Stimulated activated CD4-positive, alpha-beta T cell treated with anti-CD3 and anti-CD28 coated beads, Interleukin-15, amount 100 ng/mL, for 1 hour (primary cell): ENCODE measurements at places on chromosomes 2 and 18.

GRCh38 chr18:21702602-21703001 lies 2.0 kb downstream of the ABHD3 start:
- DNase-seq = no peak

DNA sequence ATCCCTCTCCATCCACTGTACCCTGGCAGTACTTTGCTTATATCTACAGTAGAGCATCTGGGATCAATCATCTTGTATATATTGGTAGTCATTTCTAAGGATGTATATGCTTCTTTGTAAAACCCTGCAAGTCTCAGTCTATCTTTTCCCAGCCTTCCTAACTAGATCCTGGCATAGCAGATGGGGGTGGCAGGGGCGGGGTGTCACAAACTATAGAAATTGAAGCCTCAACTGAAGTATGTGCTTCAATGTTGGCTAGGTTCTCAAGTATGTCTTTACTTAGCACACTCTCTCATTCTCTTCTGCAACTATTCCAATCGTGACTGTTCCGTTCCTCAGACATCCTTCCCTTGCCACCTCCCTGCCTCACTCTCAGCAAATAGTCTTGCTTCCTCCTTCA lies 30.1 kb upstream of the AGPS start:
- no peak for DNase-seq

- no peak for DNase-seq
Observed at GRCh38 chr18:62201870-62202269, 14.8 kb downstream of the RELCH start.

DNA sequence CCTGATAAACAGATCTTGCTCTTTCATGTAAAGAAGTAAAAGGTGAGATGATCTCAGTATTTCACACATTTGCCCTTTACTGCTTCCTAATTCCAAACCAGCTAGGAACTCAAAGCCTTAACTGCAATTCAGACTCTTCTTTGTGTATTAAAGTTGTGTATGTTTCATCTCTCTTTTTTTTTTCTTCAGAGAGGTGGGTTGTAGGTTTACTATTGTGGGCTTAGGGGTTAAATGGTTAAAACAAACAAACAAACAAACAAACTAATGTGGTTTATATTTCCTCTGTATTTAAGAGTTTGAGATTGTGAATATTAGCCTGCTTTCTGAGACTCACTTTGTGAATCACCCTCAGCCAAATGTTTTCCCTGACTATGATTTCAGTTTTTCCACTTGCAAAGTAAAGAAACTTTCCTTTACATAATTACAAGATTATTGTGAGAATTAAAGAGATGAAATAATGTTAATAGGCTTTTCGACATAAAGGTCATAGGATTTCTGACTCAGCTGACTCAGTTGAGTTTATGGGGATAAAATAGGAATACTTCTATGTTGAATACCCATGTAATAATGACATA lies 2.8 kb downstream of the GULP1 start:
- DNase-seq = no peak

GRCh38 chr18:56021136-56021808 lies 433.3 kb upstream of the TCF4 start:
- no peak for DNase-seq

DNA sequence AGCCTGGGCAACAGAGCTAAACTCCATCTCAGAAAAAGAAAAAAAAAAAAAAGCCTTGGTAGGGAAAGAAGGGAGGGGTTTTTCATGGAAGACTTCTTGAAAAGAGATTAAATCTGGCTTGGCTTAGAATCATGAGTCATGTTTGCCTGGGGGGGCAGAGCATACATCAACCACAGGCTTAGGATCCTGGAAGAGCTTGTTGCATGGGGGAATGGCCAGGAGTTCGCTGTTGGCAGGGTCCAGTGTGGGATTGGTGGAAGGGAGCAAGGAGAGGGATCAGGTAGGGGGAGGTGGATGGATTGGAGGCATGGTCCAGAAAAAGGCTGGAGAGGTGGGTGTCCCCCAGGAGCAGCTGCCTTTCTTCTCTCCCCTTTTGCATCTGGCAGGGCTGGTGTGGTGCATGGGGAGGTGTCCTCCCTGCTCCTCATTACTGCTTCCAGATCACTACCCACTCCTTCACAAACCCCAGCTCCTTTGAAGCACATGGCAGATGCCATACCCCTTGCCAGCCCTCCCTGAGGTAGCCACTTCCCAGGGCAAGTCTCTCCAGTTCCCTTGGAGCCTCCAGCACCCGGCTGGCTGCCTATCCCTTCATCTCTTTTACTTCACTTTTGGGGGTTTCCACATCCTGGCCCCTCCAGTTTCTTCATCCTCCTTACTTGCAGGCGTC lies 2.5 kb downstream of the ARMC9 start:
- no peak for DNase-seq

DNA sequence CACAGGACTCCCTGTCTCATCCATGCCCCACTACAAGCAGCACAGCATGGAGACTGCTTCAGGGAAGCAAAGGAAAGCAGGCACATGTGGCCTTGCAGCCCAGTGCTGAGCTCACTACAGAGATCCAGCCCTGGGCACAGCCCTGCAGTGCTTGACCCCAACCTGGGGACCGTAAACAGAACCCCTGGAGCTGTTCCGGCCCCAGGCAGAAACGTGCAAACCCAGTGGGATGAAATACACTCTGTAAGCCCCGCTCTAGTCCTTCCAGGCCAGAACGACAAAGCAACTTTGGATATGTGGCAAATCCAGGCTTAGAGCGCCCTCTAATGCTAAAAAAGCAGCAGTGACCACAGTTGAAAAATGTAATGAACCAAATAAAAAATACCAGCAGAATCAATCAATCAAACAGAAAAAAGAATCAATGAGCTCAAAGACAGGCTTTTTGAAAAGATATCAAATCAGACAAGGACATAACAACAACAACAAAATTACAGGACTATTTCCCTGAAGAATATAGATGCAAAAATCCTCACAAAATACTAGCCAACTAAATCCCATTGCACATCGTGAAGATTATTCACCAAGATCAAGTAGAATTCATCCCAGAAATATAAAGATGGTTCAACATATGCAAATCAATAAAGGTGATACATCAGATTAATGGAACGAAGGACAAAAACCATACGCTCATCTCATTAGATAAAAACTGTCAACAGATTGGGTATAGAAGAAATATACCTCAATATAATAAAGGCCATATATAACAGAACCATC lies 45.6 kb downstream of the ZNF519 start:
- DNase-seq = no peak

DNA sequence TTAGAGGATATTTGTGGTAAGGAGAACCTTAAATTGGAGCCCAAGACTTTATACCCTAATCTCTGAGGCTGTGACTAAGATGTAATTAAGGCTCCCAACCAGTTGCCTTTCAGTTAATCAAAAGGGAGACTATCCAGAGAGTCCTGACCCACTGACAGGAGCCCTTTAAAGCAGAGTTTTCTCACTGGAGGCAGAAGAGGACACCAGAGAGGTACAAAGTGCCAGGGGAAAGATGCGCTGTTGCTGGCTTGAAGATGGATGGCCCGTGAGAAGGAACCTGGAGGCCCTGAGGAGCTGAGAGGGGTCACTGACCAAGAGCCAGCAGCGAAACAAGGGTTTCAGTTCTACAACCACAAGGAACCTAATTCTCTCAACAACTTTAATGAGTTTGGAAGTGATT lies 137.3 kb downstream of the TMEM131 start:
- no peak for DNase-seq

- no peak for DNase-seq
Observed at GRCh38 chr2:101473911-101474701, 806 bp downstream of the RFX8 start.

- no peak for DNase-seq
Observed at GRCh38 chr2:144521686-144522085, 1.8 kb upstream of the ZEB2 start.

GRCh38 chr2:43228756-43229659 lies 2.6 kb upstream of the ZFP36L2 start:
- DNase-seq = no peak

- no peak for DNase-seq
Observed at GRCh38 chr18:49725809-49726674, 87.3 kb downstream of the ACAA2 start.

- DNase-seq = no peak
Observed at GRCh38 chr2:41160439-41160838, 708.5 kb upstream of the SLC8A1 start.

DNA sequence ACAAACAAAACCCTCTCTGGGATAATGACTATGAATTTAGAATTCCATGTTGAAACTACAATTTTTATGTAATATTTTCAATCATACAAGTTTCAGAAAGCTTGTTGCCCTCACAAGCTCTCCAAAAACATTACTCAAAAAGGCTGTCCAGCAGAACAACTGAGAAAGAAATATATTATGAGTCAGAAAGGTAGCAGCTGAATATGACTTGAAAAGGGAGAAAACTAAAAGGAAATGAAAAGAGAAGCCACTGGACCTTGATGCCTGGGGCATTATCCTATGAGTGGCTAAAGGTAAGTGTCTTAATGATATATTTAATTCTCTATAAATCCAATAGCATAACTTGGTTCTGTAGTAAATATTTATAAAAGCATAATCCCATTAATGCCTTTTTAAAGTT lies 61.8 kb downstream of the NXPH2 start:
- no peak for DNase-seq

GRCh38 chr2:161703863-161704262 lies 79.6 kb downstream of the SLC4A10 start:
- DNase-seq = no peak

GRCh38 chr2:162126111-162126519 lies 25.9 kb downstream of the GCG start:
- no peak for DNase-seq

DNA sequence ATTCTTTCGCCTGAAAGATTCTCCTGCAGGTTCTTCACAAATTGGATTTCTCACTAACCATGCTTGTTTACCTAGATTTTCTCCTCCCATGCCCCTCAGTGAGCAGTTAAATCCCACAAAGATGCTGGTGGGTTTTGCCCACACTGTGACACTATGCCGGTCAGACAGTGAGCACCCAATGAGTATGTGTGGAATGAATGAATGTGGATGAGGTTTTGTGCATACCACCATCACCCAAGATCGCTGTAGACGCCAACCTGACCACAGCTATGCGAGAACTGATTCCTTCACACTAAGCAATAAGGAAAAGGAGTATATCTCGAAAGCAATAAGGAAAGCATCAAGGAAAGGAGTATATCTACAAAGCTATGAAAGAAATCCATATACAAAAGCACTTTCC lies 116.7 kb downstream of the PID1 start:
- DNase-seq = no peak

- DNase-seq = no peak
Observed at GRCh38 chr2:47784352-47784851, 1.5 kb downstream of the MSH6 start.

DNA sequence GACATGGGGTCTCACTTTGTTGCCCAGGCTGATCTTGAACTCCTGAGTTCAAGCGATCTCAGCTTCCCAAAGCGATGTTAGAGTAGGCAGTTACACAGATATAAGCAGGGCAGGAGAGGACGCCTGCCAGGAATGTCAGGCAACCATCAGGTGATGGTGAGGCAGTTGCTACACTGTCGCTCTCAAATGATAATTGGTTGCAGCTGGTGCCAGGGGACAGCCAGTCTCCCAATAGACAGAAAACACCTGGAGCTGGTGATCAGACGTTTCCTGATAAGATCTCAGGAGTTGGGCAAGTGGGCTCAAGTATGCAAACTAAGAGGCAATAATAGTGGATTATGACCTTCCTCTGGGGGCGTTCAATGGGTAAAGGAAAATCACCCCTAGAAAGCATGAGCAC lies 163.1 kb upstream of the RGPD4 start:
- no peak for DNase-seq

GRCh38 chr2:230447455-230448451 lies 31.8 kb downstream of the SP100 start:
- no peak for DNase-seq

DNA sequence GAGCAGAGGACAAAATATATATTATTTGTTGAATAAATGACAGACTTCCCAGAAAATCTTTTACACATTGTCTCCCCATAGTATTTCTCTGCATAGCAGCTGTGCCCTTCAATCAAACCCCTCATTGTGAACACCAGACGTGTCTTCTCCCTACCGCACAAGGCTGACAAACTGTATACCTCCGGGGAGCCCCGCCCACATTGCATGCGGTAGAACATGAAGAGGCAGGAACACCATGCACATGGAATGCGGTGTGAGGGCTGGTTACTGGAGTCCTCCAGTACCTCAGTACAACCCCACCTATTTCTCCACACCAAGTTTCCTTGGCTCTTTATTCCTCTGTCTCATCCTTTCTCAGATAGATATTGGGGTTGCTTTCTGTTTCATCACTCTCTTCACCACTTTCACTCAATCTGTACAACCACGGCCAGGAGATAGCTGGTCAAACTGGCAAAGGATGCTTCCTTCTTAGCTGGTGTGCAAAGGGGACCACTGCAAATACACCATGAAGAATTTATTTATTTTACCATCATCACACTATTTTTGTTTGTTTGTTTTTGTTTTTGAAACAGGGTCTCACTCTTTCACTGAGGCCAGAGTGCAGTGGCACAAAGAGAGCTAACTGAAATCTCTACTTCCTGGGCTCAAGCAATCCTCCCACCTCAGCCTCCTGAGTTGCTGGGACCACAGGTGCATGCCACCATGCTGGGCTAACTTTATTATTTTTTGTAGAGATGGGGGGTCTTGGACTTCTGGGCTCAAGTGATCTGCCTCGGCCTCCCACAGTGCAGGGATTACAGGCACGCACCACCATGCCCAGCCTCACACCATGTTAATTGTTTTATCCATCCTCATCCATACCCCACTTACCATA lies 2.3 kb upstream of the NBAS start:
- no peak for DNase-seq

DNA sequence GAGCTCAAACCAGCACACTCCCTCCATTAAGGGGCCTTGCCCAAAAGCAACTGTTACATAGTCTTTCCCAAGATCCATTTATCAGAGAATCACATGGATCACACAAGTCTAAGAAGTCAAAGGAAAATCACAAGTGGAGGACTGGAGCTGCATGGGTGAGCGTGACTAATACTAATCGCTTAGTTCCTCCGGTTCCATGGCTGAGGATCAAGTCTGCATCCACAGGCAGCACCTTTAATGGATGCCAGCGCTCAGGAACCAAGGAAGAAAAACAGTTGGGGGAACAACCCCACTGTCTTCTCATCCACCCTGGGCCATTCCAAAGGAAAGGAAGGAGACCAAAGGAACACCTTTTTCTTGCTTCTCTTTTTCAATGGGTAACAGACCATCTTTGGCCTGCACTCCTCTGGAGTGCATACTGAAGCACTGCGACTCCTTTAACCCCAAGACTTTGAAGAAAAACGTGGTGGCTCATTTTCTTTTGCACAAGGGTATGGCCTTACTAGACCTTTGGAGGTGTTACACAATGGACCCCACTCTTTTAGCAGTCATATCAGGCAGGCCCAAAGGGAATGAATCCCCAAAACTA lies 9.2 kb upstream of the WDR33 start:
- no peak for DNase-seq

- no peak for DNase-seq
Observed at GRCh38 chr18:23228102-23229061, 93.1 kb downstream of the CABLES1 start.

- no peak for DNase-seq
Observed at GRCh38 chr2:175577368-175577970, 396.0 kb upstream of the ATP5MC3 start.

GRCh38 chr2:235666213-235666781 lies 172.5 kb downstream of the AGAP1 start:
- no peak for DNase-seq
